CD4-positive, alpha-beta T cell treated with Interleukin-1 beta for 1 hour (primary cell): ENCODE measurements at places on chromosomes 12 and 14.

DNA sequence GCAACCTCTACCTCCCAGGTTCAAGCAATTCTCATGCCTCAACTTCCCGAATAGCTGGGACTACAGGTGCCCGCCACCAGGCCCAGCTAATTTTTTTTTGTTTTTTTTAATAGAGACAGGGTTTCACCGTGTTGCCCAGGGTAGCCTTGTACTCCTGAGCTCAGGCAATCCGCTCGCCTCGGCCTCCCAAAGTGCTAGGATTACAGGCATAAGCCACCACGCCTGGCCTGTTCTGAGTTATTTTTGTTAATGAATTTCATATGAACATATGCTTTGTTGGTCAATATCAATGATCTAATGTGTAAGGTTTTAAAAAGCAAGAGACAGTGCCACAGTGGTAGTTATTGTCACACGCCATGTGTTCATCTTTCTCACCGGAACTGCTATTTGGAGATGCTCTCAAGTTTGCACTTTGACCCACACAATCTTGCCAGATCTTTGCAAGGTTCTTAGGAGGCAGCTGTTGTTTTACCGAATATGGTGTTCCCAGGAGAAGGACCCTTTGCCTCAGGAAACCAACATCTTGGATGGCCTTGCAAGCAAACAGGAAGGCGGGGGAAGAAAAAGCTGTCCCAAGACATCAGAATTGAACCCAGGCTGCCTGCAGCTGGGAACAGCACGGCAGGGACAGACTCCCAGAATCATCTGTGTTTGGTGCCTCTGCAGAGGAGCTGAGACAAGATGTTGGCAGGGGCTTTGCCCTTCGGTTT, 30.0 kb downstream of the GALNT16 start:
- no peak for DNase-seq

DNA sequence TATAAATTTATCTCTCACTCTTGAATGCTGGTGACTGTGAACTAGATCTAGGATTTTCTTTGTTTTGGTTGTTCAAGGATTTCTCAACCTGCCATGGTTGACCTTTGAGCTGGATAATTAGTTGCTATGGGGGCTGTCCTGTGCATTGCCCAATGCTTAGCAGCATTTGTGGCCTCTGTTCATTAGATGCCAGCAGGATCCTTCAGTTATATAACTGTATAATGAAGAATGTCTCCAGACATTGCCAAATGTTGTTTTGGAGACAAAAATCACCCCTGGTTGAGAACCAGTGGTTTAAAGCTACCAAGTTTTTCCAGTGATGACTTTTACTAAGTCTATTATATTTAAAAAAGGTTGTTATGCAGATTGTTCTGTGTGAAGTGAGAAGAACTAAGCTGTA, 147.9 kb upstream of the STXBP6 start:
- DNase-seq, result no peak

GRCh38 chr14:45698462-45699134, 445.6 kb upstream of the MIS18BP1 start:
- DNase-seq, result no peak

DNA sequence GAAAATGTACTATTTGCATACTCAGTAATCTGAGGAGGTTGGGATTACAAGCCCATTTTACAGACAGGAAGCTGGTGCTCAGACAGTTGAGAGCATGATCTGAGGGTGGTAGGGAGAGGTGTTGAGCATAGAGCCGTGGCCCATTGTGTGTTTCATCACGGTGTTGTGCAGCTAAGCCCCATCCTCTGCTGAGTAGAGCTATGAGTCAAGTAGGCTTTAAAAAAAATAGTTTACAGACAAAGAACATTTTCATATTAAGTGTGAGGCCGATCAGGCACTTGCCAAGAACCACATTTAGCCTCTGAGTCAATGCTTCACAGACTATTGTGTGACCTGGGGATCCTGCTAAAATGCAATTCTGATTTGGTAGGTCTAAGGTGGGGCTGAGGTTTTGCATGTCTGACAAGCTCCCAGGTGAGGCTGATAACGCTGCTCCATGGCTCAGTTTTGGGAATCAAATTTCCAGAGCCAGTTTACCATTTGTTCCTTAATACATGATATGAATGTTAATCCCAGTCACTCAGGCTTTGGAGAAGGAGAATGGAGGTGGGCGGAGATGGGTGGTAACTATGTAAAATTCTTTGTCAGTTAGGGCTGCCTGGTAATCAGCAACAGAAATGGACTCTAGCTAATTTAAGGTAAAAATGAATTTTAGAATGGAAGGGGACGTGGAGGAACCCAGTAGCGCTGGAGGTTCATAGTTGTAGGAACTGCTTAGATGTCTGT, 22.2 kb downstream of the ZNF664 start:
- DNase-seq, result no peak

- no peak for DNase-seq
Observed at GRCh38 chr14:103007555-103007954, 49.8 kb downstream of the CDC42BPB start.

DNA sequence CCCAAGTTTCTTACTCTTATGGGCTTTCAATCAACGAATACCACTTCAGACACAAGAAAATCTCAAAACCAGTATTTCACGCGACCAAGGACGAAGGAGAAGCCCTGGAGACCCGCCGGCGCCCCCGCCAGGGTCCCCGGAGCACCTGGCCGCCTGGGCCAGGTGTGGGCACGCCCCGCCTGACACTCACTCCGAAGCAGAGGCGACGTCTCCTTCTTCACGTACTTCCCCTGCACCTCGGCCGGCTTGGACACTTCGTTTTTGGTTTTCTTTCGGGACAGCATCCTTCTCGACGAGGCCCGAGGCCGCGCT, 466 bp downstream of the SAV1 start:
- peak; percentile 32 for DNase-seq

- DNase-seq, result no peak
Observed at GRCh38 chr14:73235531-73236155, 1.7 kb upstream of the PAPLN start.

DNA sequence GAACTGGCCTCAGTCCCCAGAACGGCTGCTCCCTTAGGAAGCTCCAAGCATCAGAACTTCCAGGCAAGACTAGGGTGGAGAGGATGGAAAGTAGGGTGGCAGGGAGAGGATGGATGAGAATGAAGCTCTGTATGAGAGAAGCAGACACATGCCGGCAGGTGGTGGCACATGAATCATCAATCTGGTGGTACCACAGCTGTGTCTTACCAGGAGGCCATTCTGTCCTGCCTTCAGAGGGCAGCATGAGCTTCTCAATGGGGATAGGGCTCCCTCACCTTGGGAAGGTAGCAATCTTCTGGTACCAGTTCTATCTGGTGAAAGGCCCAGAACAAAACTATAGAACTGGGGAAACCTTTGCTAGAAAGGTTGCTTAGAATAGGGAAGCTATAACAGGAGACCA, 55.4 kb upstream of the PYGL start:
- no peak for DNase-seq

DNA sequence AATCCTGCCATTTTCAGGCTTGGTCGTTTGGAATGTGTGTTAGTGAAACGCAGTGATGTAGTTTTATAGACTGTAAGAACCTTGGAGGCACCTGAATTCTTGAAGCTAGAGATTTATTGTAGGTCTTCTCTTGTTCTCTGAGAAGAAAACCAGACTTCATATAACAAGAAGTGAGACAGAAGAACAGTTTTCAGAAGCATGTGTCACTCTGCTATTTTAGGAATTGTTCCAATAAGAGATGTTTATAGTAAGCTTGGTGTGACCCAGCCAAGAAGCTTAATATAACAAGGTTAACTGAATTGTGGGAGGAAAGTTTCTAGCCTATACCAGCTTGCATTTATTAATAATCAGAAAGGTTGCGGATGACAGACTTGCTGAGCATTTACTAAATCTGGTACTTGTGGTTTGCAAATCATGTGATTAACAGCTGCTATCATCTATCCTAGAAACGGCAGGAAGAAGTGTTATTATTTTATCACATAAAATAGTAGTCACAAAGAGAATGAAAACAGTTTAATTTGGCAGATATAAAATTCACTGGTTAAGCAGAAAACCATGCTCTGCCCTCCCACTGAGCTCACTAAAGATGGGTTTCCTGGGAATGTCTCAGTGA, 49.2 kb upstream of the BCAT1 start:
- peak; percentile 11 for DNase-seq

DNA sequence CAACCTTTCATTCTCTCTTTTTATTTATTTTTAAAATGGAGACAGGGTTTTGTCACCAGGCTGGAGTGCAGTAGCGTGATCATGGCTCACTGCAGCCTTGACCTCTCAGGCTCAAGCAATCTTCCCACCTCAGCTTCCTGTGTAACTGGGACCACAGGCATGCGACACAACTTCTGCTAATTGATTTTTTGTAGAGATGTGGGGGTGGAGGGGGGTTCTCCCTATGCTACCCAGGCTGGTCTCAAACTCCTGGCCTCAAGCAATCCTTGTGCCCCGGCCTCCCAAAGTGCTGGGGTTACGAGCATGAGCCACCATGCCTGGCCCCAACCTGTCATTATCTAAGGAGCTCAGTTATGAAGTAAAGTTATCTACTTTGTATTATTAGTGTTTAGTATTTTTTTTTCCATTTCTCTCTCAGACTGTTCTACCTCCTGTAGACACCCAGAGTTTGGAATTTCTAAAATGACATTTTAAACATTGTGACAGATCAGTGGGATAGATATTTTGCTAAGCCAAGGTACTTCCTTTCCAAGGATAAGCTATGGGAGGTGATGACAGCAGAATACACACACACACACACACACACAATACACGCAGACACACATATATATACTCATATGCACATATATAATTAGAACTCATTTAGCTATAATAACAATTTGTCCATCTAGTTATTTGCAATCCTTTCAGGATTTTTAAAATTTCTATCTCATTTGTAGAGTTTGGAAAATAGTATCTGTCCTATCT, 2.1 kb upstream of the USP44 start:
- no peak for DNase-seq

- DNase-seq, result no peak
Observed at GRCh38 chr12:42270596-42270995, 32.5 kb upstream of the YAF2 start.

DNA sequence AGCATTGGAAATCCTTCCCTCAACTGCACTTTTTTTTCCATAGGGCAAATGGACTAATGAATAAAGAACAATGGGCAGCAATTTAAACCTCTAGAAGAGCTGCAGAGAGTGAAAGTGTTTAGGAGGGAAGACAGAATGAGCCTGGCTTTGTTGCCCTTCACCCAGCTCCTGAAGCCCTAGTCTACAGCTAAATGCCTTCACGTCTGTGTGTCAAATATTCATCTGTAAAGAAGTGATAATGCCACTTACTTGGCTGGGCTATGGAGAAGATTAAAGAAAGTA, 45.6 kb downstream of the FLRT2 start:
- DNase-seq, result no peak

GRCh38 chr12:3901116-3901515, 27.9 kb upstream of the PARP11 start:
- no peak for DNase-seq

DNA sequence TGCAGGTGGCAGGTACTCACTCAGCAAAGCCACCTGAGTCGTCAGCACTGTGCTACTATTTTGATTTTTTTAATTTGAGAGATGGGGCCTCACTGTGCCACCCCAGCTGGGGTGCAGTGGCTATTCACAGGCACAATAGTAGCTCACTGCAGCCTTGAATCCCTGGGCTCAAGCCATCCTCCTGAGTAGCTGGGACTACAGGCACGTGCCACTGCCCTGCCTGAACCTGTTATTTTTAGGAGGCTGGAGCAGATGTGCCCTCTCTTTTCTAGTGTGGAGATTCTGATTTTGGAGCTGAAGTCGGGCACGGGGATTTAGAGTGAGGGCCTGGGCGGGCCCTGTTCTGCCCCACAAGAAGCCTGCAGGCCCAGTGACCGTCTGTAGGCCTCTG, 17.3 kb downstream of the SLC25A47 start:
- DNase-seq, result no peak

DNA sequence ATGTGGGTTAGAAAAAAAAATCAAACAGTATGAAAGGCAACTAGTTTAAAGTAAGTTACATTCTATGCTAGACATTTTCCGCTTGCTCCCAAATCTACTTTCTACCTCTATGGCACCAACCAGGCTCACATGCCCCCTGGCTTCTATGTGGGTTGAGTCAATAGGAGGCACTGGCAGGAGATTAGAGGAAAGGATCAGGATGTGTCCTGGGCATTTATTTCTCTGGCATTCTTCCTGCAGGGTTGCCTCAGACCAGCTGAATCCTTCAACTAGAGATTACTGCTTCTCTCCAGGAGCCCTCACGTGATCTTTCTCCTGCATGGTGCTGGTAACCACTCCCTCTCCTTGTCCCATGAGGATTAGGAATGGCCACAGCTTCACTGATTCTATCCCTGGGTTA, 14.9 kb upstream of the CCDC60 start:
- DNase-seq, result no peak

- DNase-seq, result no peak
Observed at GRCh38 chr12:86473231-86473630, 217.0 kb upstream of the MGAT4C start.

- no peak for DNase-seq
Observed at GRCh38 chr12:93080994-93081809, 152.1 kb upstream of the EEA1 start.

DNA sequence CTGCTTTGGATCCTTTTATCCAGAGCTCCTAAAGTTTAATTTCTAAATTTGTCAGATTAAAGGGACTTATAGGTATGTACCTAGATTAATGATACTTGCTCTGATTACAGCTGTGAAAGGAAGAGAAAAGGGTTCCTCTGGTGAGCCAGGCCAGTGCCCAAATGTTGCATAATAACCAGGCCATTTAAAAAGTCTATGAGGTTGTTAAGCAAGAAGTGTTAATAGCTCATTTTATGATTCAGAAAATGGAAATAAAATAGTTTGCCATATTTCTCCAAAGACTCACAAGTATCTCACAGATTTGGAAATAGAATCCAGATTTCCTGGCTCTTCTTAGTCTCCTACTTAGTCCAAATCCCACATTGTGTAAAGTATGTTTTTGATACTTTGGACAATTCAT, 67.6 kb downstream of the SLC38A6 start:
- DNase-seq, result no peak

DNA sequence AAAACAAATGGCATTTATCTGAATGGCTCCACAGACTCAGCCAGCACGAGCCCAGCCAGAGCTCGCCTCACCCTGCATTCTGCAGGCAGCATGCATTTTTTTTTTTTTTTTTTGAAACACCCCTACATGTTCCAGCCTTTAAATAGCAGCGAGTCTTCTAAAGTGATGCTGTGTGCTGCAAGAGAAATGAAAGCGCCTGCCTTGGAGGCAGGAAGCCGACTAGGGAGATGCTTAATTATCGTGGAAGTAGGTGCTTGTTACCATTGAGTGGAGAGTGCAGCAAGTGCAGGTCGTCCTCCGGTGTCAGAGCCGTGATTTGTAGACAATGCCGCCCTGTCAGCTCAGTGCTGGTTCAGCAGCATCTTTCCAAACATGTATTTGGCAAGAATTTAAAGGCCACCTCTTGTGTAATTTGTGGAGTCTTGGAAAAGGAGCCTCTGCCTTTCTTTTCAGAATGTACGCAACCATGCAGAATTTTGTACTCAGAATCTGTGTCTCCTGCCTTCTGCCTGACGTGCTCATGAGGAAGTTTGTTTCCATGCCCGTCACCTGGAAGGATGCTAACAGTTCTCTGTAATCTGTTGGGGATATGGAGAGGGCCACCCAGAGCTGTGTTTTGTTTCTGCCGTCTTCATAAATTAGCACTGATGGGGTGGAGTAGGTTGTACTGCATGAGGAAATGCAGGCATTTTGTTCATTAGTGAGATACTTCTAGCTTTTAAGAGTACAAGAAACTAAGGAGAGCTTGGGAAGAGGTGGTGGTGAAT, 345.9 kb upstream of the RGS6 start:
- DNase-seq, result no peak
